Smooth muscle cell of the umbilical artery (primary cell): ENCODE measurements at places on chromosomes 11 and 22. TPM values are rescaled to one million over a fixed set of nuclear protein-coding genes. Genes with fewer than 3 reads are reported as not detected.

Gene RIMBP3B
- 0.05 TPM in 1 of 2 replicates, not detected in the other for total RNA-seq

Gene MFNG
- total RNA-seq: 0.28 and 0.59 TPM in 2 replicates

Gene BTBD18
- total RNA-seq: not detected in 2 replicates

Gene ZFP91
- total RNA-seq: 53.2 and 61.7 TPM in 2 replicates

Gene OR51B4
- not detected in 2 replicates for total RNA-seq
